Activated naive CD4-positive, alpha-beta T cell treated with anti-CD3 and anti-CD28 coated beads for 36 hours (primary cell): ENCODE measurements at places on chromosomes 12 and 14. TPM values are rescaled to one million over a fixed set of nuclear protein-coding genes. Genes with fewer than 3 reads are reported as not detected.

GRCh38 chr14:92886337-92886736 lies 36.6 kb upstream of the CHGA start:
- H3K4me3 ChIP-seq = no peak overlapping the region
- H3K27ac ChIP-seq = no peak overlapping the region
- H3K36me3 ChIP-seq = no peaks in the 10 kb centered on the region
- DNase-seq = no peak
- no peaks in the 10 kb centered on the region for H3K4me1 ChIP-seq
- peaks cover 2% of the 10 kb centered on the region for H3K27me3 ChIP-seq

GRCh38 chr12:62724947-62725451 lies 210.0 kb downstream of the PPM1H start:
- H3K36me3 ChIP-seq = no peaks in the 10 kb centered on the region
- no peak for DNase-seq
- H3K4me1 ChIP-seq = no peaks in the 10 kb centered on the region
- H3K27me3 ChIP-seq = peaks cover 7% of the 10 kb centered on the region
- no peak overlapping the region for H3K4me3 ChIP-seq

Gene CIROP
- not detected for total RNA-seq

- H3K4me1 ChIP-seq = no peaks in the 10 kb centered on the region
- H3K36me3 ChIP-seq = no peaks in the 10 kb centered on the region
- DNase-seq = no peak
Measured at GRCh38 chr14:54603362-54603761, 36.4 kb downstream of the SAMD4A start.

DNA sequence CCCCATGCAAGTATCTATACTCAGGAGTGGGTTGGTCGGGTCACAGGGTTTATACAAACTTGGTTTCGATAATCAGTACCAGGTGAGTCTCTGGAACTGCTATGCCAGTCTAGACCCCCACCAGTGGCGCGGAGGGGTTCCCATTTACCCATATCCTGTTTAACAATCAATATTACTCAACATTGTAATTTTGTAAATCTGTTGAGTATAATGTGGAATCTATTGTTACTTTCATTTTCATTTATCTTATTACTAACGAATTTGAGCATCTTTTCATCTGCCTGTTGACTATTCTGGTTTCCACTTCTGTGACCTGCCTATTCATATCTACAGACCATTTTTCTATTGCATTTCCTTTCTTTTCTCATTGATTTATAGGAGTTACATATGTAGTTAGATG lies 275.2 kb upstream of the CRY1 start:
- H3K27ac ChIP-seq = peak overlapping the region; percentile 98

- H3K4me3 ChIP-seq = no peak overlapping the region
- H3K27ac ChIP-seq = no peak overlapping the region
- H3K4me1 ChIP-seq = peaks cover 13% of the 10 kb centered on the region
- H3K36me3 ChIP-seq = peaks cover 1% of the 10 kb centered on the region
- H3K27me3 ChIP-seq = no peaks in the 10 kb centered on the region
- no peak for DNase-seq
Measured at GRCh38 chr12:53174881-53175491, 5.5 kb upstream of the ZNF740 start.

GRCh38 chr12:110349096-110349495 lies 54.4 kb downstream of the ANAPC7 start:
- H3K4me3 ChIP-seq = no peak overlapping the region
- no peak for DNase-seq
- peaks cover 33% of the 10 kb centered on the region for H3K36me3 ChIP-seq
- peak overlapping the region; percentile 69 for H3K27ac ChIP-seq
- H3K27me3 ChIP-seq = peaks cover under 1% of the 10 kb centered on the region
